ENCODE measurements at places on chromosomes 7 and 10.

DNA sequence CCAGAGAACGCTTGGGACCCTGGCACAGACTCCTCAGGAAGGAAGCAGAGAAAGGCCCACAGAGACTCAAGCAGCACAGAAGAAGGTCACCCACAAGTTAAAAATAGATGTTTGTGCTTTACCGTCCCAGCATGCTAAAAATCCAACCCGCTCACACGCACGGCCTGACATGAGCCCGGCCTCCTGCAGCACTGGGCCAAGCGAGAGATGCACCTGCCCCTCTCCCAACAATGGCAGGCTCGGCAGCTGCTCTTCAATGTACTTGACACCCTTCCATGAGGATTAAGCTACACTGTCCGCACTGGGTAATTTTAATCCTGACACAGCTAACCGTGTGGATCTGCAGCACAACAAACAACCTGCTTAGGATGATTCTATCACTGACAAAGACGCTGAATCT, 9.3 kb downstream of the DIP2C start:
- no peak for DNase-seq

DNA sequence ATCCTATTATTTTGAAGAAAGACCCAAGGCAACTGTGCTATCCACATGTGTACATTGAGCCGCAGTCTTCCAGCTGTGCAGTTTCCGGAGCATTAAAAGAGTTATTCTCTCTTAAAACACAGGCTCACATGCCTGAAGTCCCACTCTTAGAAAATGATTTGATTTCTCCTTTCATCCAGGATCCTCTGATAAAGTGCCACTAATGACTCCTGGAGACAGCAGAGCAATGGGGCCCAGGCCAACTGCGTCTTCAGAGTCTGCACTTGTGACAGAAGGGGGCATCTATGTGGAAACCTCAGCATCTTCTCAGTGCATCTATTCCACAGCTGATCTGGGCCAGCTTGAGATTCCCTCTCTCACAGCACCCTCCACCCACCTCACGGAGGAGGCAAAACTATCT, 482.1 kb upstream of the AKR1E2 start:
- no peak for DNase-seq

DNA sequence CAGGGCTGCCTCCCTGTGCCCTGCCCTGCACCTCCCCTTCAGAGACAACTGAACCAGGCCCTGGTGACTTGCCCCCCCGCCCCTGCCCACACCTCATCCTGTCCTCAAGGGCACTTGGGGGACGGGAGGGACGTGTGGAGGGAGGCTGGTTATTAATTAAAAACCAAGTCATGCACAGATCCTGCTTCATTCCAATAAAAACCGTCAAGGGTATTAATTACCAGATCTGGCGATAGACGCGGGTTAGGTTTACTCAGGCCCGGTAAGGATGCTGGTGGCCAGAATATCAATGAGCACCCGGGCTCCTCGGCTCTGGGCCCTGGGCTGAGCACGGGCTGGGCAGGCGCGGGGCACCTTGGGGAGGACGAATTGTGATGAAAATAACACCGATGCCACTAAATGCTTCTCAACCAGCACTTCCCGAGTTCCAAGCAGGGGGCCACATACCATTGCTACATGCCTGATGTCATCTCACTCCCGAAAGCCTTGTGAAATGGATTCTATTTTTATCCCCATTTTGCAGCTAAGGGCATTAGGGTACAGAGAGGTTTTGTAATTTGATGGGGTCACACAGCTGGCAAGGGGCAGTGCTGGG, 24.5 kb upstream of the GTF2IRD1 start:
- no peak for DNase-seq

DNA sequence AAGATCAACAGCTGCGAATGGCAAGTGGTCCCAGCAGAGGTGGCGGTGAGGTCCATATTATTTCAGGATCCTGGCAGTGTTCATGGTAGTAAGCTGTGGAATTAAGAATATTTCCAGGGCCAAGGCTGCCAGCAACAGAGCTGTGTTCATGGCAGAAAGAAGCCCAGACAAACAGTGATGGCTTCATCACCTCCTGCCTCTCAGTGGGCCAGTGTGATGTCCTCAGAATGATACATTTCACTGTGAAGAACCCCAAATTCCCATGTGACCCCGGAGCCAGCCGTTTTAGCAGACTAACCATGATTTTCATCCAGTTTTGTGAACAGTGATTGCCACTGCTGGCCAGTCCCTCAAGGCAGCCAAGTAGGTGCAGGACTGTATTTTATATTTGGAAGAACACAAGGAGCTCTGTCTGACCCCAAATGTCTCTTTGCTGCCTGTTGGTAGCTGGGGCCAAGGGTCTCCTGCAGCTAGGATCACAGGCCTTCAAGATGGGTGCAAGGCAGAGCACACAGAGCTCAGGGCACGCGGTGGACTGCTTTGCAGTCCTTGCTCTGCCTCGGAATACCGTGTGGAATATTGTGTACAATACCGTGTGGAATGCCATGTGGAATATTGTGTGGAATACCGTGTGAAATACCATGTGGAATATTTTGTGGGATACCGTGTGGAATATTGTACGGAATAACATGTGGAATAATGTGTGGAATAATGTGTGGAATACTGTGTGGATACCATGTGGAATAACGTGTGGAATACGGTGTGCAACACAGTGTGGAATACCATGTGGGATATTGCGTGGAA, 132.3 kb upstream of the CHST15 start:
- DNase-seq, result no peak

DNA sequence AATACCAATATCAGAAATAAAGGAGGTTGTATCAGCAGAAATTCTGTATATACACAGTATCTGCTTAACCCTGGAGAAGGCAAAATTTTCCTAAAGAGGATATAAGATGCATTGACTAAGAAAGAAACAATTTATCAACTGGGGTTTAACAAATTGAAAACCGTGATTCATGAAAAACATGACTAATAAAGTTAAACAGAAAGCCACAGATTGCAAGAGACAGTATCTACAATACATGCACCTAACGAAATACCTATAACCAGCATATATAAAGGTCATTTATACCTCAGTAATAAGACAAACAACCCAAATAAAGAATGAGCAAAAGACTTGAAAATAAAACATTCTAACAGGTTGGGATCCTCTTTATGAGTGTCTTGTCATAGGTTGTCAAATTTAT, 101.8 kb downstream of the IQUB start:
- DNase-seq, result no peak

GRCh38 chr10:103144041-103144440, 49.0 kb downstream of the NT5C2 start:
- no peak for DNase-seq

DNA sequence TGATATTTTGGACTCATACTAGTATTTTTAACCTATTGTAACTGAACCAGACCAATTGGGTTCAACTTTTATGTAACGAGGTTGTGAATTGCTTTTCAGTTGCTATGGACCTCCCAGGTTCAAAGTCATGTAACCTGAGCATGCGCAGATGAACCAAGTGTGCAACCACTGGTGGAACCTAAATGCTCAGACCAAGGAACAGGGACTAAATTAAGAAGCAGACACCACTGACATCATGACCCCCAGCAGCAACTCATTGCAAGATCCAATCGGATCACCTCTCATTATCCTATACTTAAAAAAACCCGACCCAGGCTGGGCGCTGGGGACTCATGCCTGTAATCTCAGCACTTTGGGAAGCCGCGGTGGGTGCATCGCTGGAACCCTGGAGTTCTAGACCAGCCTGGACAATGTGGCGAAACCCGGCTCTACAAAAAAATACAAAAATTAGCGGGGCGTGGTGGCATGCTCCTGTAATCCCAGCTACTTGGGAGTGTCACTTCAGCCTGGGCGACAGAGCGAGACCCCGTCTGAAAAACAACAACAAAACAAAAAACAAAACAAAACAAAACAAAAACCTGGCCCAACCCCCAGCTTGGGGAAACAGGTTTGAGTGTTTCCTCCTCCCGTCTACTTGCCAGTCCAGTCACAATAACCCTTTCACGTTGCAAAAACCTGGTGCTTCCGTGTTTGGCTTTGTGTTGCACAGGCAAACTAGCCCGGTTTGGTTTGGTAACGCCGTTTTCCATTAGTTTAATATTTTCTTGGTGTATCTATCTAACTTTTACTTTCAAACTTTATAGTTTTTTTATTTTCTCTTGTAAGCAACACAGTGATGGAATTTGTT, 11.3 kb upstream of the ZNF518A start:
- no peak for DNase-seq

Measured in amygdala (tissue), 56 donors.